ENCODE measurements at places on chromosomes 12 and 14. TPM values are rescaled to one million over a fixed set of nuclear protein-coding genes. Genes with fewer than 3 reads are reported as not detected.

KRT85 gene
- not detected for polyA plus RNA-seq

MNAT1 gene
- polyA plus RNA-seq, result 58.8 TPM

FAM186B gene
- 0.07 TPM for polyA plus RNA-seq

NELL2 gene
- 0.43 TPM for polyA plus RNA-seq

DNA sequence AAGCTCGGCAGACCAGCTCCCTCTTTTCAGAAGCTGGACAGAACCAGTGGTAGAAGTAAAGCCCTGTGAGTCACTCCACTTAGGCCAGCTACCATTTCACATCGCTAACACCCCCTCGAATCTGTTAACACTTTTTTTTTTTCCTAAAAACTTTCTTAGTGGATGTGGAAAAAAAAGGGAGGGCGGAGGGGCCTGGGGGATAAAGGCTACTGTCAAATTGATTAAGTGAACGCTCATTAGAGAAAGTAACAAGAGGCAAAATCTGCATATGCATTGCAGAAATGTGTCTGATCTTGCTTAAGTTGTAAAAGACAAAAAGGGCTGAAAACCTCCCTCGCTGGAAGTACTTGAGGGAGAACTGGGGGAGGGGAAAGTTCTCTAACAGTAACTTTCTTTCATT, 86.6 kb upstream of the OTX2 start:
- no peak for DNase-seq

GRCh38 chr14:77620222-77620870, 3.9 kb upstream of the SPTLC2 start:
- no peak for DNase-seq

DNA sequence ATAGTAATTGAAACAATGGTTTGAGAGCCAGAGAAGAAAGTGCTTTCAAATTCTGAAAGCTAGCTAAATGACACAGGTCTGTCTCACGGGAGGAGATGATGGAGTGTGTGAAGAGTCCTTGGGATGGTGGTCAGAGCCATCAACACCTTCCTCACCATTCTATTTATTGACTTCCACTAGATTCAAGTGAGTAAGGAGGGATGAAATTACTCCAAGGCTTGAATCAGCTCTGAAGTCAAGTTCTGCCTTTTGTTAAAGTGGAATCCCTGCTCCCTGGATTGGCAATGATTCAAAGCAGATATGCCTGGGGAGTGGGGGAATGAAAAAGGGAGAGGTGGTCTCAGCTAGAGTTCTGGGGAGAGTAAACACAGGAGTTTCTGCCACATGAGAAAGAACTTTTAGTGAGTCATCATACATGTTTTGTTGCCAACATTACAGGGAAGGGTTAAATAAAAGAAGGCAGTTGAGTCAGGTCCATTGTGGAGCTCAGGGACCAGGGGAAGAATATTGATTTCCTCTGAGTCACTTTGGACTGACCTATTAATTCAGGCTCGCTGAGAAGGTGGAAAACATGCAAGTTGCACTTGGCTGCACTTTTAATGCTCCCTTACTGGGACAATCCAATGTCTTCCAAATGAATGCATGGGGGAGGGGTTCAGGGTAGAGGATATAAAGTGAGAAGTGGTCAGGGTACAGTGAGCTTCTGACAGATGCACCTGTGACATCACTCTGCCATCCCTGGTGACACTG, 142.7 kb downstream of the TBX5 start:
- no peak for DNase-seq

GRCh38 chr12:101596172-101596571, 1.4 kb downstream of the MYBPC1 start:
- no peak for DNase-seq

GRCh38 chr12:62977418-62977817, 42.5 kb upstream of the PPM1H start:
- DNase-seq, result no peak

GRCh38 chr12:113641426-113642030, 169.9 kb upstream of the LHX5 start:
- DNase-seq, result no peak
